Activated CD4-positive, alpha-beta T cell treated with anti-CD3 and anti-CD28 coated beads, Interleukin-2, amount 50 U/mL, for 24 hours (primary cell): ENCODE measurements at places on chromosomes 3 and 15.

DNA sequence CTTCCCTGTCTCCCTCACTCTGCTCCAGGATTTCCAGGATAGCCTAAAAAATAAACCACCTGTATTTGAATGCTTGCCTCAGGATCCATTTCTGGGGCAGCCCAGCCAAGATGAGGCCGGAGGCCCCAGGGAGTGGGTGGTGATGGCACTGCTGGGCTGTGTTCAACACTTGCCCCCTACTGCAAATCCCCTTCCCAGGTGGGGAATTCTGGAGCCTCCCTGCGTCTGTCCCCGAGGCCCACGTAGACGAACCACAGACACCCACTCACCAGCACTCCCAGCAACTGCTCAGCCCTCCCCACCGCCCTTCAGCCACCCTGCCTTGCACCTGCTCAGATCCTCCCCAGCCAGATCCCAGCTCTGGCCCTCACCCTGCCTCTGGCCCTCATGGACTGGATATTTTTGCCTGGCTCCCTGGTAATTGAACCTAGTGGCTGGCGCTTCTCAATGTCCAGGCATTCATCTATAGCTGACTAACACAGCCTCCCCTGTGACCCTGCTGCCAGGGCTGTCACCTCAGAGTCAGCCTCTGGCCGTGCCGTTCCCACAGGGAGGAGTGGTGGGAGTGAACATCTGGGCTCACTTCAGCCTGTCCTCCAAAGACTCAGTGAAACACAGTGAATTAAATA is 17.1 kb upstream of the EPB42 start:
- DNase-seq = no peak

- peak; percentile 74 for DNase-seq
These were observed 4.8 kb downstream of the IDH2 start for GRCh38 chr15:90097475-90097874.

- no peak for DNase-seq
These were observed 361.6 kb downstream of the LSAMP start for GRCh38 chr3:116083683-116084082.

- no peak for DNase-seq
These were observed 42.9 kb downstream of the CFAP20DC start for GRCh38 chr3:59006634-59007517.

GRCh38 chr15:29139540-29140459 is 129.8 kb downstream of the NSMCE3 start:
- DNase-seq = peak; percentile 23

DNA sequence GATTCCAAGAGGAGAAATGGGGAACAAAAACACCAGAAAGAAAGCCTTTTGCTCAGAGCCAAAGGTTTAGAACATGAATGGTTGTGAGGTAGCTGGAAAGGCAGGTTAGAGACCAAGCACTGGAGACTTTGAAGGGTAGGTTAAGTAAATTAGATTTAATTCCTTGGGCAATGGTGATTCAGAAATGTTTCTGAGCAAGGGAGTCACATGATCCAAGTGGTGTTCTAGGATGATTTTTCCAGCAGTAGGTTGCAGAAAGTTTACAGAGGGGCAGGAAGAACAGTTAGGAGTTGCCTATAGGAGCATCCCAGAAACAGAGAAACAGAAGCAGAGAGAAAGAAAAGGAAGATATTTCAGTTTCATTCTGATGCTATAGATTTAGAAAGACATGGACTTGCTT is 139.8 kb downstream of the WDR76 start:
- DNase-seq = no peak

- DNase-seq = no peak
These were observed 10.9 kb downstream of the SLC35A5 start for GRCh38 chr3:112572701-112573100.

DNA sequence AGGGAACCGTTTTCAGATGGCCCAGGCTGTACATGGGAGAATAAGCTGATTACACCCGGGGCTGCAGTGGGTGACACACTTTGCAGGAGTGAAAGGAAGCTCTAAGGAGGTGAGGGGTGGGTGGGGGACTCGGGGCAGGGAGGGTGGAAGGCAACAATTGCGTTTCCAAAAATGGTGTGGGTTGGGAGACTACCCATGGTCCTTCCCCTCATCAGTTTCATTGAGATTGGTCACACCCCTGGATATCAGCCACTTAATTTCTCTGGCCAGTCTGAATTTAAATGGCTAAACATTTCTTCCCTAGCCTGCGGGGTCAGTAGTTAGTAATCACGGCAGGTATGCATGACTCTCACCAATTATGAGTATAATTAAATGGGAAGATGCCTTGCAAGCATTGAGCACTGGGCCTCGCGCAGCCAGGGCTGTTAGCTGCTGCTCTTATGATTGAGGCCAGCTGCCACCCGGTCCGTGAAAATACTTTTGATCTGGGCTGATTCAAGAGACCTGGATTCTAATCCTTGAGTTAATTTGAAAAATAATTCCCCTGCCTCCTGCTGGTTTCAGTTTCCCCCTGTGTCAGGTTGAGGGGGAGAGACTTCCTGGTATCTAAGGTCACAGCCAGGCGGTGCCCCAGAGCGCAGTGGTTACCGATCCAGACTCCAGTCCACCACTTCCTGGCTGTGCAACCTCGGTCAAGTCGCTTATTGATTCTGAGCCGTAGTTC is 23.3 kb downstream of the SLC6A6 start:
- no peak for DNase-seq

DNA sequence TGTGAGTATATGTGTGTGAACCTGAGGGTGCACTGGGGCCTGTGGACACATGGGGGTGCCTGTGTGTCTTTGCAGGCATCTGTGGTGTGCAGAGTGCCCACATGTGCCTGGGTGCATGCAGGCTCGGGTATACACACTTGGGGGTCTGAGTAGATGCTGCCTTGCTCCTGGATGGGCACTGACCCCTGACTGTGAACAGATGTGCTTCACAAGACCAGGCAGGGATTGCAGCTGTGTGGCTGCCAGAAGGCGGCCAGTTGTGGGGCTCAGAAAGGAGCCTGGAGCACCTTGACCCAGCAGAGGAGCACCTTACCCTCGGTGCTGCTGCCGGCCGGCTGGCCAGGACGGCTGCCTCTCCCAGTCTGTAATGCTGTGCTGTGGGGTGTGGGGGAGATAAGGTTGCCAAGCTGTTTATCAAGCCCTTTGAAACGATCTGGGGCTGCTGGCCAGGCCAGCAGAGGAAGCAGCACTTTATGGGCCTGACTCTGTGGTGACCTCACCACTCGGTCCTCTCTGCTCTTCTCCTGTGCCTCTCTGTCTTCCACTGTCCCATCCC is 55.5 kb upstream of the MRPS22 start:
- DNase-seq = no peak

GRCh38 chr3:186264608-186265400 is 97.2 kb downstream of the DGKG start:
- DNase-seq = no peak

DNA sequence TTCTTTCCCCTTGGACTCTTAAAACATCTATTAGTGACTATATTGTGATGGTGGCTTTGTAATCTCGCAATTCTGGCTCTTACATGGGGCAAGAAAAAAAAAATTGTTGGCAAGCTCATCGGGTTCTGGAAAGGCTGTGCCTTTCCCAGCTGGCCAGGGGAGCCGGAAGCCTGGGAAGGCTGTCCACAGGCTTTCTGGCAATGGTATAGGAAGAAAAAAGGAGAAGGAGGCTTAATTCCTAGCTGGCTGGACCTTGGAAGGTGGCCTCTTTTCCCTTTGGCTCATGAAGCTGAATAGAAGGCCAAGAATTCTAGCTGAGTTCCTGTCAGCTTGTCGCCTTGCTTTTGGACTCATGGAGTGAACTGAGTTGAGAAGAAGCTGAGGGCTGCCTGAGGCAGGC is 243.5 kb upstream of the SEMA6D start:
- no peak for DNase-seq

DNA sequence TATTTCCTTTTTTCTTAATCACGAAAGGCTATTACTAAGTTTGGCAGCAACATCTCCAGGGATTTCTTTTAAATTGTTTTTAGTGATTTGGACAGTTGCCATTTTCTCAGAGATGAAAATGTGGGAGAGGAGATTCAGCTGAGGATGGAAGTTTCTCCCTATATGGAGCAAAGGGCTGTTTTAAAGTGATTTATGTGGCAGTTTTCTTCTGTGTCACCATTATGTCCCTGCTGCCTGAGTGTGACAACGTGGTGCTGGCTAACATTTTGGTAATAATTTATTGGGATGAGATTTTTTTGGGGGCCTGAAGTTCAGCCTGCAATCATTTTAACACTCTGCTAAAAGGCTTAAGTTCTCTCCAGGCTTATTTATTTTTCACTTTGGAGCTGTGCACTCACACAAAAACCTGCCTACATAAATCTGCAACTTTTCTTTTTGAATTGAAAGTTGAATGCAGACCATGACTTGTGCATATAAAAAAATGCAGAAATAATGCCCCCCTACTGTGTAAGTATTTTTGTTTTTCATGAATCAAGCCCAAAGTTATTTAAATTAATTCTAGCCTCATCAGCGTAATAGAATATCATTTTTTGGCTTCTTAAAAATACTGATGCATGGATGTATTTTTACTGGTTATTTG is 210.9 kb downstream of the ZIC1 start:
- DNase-seq = no peak

DNA sequence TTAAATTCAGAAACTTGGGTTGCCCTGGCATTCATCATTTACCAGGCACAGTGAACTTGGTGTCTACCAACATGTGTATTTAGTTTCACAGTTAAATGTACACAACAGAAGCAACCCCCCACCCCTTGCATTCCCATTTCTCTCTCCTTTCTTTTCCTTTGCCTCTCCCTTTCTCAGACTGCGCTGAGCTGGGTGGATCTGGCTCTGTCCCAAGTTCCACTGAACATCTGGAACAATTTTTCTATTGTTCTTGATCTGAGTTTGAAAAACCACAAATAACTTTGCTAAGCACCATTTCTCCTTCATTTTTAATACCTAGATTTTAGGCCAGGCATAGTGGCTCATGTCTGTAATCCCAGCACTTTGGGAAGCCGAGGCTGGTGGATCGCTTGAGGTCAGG is 242.2 kb downstream of the ABHD5 start:
- no peak for DNase-seq

DNA sequence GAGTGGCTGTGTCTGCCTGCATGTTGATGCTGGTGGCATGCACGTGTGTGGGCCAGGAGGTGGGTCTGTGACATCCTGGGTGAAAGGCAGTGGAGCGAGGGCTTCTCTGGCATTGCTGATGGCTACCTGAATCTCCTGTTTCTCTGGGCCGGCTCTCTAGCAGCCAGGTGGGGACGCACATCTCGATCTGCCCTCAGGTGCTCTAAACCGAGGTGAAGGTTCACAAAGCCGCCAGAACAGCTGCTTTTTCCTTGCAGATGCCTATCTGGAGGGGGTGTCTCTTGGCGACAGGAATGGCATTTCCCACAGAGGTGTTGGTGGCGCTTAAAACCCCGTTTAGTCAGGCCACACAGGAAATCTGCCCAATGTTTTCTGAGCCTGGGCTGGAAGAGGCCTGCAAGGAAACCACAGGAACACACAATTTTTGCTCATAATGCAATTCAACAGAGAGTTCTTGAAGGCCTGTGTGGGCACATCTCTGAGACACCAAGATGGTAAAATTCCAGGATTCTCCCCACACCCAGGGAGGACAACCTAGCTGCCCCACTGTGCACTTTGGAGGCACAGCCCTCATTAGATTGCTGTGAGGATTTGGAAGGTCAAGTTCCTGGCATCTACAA is 11.9 kb downstream of the TMEM158 start:
- DNase-seq = no peak

GRCh38 chr3:37492977-37493471 is 318.6 kb upstream of the LRRFIP2 start:
- no peak for DNase-seq

DNA sequence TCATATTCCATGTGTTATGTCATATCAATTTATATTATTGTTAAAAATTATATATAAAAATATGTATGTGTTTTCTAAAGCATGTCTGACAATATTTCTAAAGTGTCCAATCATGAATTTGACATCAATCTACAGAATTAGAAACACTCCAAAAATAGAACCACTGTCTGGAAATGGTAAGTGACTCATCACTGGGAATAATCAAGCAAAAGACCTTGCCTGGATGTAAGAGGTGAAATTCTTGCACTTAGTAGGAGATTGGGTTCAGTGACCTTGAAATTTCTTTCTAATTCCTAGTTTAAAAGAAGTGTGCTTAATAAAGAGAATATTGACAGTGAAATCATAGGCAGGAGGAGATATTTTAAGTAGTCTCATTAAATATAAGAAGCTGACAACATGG is 188.8 kb downstream of the ZNF385D start:
- DNase-seq = no peak

- DNase-seq = no peak
These were observed 84.2 kb downstream of the MYO9A start for GRCh38 chr15:72033711-72034110.

- no peak for DNase-seq
These were observed 218.4 kb upstream of the TLE3 start for GRCh38 chr15:70316059-70316600.

DNA sequence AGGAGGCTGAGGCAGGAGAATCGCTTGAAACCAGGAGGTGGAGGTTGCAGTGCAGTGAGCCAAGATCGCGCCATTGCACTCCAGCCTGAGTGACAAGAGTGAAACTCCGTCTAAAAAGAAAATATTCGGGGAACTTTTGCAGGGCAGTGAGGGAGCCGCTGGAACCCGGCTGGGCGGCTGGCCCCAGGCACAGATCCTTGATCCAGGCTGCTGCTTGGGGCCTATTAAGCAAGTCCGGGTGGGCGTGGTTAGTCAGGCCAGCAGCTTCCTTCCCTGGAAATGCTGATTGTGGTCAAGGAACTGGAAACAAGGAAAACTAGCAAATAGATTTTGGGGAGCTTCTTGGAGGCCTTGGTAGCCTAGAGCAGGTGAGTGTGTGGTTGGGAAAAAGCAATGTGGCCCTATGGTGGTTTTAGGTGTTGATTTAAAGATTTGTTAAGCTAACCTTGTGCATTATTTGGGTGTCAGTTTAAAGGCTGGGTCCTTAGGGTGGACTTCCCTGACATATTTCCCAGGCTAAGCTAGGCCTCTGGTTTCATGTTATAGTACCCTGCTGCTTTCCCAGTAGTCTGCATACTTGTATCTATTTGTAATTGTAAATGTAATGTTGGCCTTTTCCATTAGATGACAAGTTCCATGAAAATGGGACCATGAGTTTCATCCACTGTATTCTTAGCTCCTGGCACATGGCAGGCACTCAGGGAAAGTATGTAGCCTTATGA is 17.7 kb upstream of the SNX22 start:
- DNase-seq = no peak

GRCh38 chr3:37892927-37893600 is 31.4 kb downstream of the CTDSPL start:
- DNase-seq = no peak

DNA sequence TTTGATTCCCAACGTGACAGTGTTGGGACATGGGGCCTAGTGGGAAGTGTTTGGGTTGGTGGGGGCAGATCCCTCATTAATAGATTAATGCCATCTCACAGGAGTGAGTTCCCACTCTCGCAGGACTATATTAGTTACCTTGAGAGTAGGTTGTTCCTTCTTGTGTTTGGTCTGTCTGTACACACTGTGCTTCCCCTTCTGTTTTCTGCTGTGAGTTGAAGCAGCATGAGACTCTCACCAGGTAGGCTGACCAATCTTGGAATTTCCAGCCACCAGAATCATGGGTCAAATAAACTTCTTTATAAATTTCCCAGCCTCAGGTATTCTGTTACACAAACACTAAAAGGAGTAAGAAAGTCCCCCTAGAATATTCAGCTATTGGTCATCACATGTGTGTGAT is 145.4 kb downstream of the ERC2 start:
- DNase-seq = no peak
